Endodermal cell (in vitro differentiated cells): ENCODE measurements at places on chromosomes 4 and X.

DNA sequence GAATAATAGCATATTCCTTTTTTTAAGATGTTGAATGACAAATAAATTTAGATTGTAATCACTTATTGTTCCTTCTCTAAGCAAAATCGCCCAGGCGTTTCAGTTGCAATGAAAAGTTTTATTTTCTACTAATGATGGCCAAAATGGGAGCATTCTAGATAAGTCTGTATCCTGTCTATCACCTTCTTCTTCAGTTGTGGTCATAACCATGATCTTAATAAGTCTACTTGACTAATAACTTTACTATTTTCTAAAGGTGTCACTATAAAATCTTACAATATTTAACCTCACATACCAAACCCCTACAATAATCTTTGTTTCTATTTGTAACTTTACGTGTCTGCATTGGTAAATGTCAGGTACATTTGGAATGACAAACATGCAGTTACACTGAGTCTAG lies 723.7 kb upstream of the MAGEB2 start:
- DNase-seq, result no peak

GRCh38 chr4:33334416-33334815 lies 2614.2 kb downstream of the PCDH7 start:
- DNase-seq, result no peak

DNA sequence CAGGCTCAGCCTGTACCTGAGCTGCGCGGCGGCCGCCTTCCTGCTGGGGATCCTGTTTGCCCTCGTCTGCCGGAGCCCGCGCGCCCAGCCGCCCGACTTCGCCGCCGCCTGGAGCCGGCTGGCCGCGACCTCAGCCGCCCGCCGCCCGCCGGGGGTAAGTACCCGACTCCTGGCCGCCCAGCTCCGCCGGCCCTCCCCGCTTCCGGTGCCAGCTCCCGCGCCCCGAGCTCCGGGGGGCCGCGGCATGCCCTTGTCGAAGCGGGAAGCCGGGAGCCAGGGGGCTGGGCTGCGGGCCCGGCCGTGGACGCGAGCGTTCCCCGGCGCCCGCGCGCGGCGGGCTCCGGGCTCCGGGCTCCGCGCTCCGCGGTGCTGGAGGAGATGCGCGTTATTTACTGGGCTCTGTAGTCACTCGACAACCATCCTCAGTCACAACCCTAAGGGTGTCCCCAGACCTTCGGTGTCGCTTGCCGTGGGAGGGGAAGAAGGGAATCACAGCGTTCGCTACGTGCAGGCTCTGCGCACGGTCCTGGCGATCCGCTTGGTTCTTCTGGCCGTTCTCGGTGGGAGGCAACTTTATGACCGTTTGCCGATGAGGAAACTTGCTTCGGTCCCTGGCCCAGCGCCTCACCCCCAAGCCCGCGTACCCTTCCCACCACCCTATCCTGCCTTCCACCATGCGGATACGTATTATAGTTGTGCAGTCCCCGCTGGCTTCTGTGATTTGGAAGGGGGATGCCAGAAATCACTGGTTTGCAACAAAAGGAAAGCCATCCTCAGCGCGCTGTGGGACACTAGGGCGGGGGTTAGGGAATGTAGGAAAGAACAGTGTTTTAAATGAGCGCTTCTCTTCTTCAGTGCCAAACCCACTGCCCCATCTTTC lies 944 bp downstream of the SNX25 start:
- peak; percentile 80 for DNase-seq

DNA sequence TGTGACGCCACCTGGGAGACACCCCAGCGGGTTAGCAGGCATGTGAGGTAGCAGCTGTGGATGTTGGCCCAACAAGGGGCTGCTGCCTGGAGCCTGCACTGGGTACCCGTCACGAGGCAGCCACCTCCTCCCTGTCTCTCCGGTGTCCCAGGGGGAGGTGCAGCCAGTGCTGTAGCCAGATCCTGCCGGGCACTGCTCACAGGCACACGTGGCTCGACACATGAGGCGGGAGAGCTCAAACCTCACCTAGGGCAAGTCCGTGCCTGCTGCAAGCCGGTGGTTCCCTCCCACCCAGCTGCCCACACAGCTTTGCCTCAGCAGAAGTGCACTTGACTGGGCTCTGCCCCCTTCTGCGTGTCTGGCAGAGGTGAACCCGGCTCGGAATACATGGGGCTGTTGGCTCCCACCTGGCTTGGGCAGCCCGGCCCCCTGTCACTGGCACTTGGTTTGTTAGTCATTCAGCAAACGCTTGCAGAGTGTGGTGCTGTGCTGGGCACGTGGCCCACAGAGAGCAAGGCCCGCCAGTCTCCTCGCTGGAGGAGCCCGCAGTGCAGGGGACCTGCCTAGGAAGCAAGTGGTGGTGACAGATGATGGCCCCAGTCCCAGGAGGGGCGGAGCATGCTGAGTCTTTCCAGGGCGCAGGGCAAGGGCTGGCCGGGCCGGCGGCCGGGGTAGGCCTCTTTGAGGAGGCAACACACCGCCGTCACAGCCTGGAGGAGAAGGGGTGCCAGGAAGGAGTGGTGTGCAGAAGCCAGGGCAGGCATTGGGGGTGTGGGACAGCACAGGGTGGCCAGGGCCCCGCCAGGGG lies 10.1 kb upstream of the SH3TC1 start:
- no peak for DNase-seq

DNA sequence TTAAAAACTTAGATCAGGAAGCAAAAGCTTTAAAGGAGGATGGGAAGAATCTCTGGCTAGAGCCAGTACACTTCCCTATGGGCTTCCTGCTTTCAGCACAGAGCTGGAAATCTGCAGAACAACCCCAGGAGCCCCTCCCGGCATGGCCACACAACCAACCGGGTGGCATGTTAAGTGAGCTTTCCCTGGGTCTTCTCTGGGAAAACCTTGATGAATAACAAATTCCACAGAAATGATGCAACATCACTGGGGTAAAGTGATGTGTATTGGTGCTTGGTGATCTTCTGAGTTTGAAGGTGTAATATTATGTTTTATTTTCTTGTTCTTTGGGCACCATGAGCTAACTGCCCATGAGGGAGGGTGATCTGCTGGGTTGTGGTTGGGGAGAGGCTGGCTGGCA lies 22.1 kb downstream of the NHS start:
- no peak for DNase-seq

DNA sequence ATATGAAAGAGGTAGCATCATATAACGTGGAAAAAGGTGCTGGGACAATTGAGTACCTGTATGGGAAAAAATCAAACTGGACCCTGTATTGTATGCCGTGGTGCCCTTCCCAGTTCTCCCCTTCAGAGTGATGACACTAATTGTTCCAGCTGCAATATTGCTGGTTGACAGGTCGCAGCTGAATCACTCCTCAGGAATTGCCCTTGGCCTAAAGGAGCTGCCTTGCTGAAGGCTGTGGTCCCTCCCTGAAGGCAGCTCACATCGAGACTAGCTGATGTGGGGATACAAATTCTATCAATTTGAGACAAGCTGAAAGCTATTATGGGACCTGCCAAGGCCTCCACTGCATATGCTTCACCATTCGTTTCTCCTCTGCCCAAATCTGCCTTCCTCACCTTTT lies 39.3 kb upstream of the CXCL8 start:
- DNase-seq, result no peak

- DNase-seq, result no peak
Observed at GRCh38 chr4:117968606-117969005, 65.7 kb upstream of the NDST3 start.

DNA sequence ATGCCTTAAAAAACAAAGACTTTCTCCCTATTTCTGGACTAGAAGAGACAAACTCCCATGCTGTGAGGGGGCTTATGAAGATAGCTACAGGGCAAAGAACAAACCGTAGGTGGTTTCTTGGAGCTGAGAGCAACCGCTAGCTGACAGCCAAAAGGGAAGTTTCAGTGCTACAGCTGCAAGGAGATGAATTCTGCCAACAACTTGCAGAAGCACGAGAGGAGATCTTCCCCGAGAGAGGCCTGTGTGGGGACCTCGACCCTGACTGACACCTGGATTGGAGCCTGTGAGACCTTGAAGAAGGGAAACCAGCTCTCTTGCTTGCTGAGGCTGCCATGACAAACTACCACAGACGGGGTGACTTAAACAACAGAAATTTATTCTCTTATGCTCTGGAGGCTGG lies 183.8 kb upstream of the VCX3A start:
- no peak for DNase-seq

DNA sequence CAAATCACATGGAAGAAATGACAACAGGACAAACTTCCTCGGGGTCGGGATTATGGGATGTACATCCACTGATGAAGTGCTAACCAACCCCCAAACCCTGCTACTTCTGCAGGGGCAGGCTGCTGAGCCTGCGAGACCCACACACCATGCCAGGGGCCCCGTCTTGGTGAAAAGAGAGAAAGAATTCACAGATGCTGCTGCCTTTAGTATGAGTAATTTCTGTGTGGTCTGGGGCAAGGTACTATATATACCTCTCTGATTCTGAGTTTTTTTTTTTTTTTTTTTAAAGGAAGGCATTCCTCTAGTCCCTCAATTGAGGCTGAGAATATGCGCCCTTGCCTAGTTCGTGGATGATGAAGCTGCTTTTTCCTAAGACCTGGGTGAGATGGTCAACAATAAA lies 24.8 kb downstream of the PDHA1 start:
- DNase-seq, result no peak

DNA sequence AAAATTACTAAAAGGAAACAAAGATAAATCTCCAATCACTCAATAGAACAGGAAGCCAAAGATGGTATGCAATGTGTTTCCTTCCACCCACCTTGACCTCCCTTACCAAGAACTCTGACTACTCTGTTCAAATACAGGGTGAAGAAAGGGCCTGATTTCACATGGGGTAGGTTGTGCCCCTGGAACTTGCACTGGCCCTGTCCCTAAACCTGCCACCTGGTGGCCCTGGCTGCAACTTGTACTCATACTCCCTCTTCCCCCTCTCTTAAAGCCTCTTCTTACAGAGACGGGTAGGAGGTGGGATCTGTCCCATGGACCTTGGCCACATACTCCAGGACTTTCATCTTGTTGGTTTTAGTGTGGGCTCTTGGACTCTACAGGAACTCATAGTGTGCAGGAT lies 17.3 kb upstream of the TMEM185A start:
- DNase-seq, result peak; percentile 59

GRCh38 chrX:69066021-69066757 lies 99.1 kb downstream of the PJA1 start:
- DNase-seq, result peak; percentile 27

DNA sequence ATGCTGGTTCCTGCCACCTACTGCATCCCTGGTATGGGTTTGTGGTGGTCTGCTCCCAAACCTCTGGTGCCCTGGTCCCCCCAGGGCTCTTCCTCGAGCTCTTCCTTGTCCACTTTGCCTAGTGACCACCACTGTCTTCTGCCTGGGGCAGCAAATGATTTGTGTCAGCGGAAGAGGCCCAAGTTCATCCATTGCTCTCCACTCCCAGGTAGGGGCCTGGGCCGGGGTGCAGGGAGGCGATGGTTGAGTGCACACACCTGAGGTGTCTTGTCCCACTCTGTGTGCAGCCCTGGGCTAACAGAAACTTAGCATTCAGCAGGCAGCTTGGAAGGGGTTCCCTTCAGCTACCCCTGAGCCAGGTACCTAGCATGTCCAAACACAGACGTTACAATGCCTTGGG lies 75.6 kb upstream of the SOX3 start:
- DNase-seq, result no peak

- DNase-seq, result no peak
Observed at GRCh38 chr4:178165251-178165950, 723.2 kb upstream of the AGA start.

DNA sequence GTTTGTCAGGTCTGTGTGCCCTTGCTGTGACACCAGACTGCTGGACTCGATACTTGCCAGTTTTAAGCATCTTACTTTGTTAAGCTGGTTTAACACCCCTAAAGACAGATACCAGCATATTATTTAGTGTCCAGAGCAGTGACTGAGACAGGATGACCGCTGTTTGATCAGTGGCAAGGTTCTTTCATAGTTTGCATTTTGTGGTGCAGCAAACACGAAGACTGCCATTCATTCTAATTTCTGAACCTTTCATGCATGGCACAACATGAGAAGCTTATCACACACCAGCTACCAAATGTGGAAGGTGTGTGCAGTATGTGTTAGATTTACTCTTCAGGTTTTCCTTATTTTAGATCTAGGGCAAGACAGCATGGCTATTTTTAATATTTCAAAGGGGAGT lies 28.2 kb downstream of the JADE1 start:
- peak; percentile 20 for DNase-seq

DNA sequence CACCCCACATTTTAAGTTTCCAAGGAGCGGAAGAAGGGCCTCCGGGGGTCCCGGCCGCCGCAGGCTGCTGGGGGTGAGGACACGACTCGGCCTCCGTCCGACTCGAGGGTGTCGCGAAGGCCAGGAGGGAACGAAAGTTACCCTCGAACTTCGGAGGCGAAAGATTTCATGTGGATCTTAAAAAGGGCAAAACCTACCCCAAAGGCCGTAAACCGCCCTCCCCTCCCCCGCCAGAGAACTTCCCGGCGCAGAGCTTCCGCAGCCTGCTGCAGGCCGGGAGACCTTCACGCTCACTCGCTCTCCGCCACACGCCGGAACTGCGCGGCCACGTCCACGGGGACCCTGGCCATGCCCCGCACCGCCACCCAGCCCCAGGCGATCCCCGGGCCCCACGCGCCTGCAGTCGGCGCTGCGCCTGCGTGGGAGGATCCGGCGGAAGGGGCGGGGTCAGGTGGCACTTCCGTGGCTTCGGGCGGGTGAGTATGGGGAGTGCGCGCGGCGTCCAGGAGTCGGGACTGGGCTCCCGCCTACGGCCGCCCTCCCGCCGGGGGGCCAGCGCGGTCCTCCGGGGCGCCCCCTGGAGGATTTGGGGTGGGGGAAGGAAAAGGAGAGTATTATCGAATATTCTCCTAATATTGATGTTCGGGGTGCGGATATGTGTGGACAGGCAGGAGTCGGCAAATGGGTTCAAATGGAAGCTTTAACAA lies at the start of gene MMAA:
Gene MMAA, plus strand, starts transcription at position 454 of the 707 bp plus-strand sequence. CDS start 19,755 bp downstream, outside the sequence.
- DNase-seq, result peak; percentile 96

GRCh38 chrX:12128017-12128416 lies 10.3 kb upstream of the FRMPD4 start:
- DNase-seq, result no peak

GRCh38 chr4:78362310-78362709 lies 189.3 kb upstream of the ANXA3 start:
- peak; percentile 77 for DNase-seq

DNA sequence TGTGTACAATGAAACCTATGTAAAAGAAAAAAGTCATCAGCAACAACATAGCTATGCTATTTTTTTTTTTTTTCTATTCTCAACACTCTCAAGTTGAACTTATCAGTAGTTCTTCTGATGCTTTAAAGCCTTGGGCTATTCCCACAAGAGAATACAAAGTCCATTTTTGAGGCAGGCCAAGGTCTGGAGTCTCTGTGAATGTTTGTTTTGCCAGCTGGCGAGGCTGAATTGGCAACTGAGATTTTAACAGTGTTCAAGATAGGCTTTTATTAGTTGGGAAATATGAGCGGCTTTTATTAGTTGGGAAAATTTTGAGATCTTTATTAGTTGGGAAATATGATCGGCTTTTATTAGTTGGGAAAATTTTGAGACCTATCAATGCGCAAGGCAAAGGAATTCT lies 336.6 kb downstream of the SLITRK2 start:
- DNase-seq, result no peak

GRCh38 chr4:82500435-82501153 lies 61.2 kb downstream of the TMEM150C start:
- peak; percentile 31 for DNase-seq

GRCh38 chr4:53355930-53356521 lies 9.8 kb downstream of the SCFD2 start:
- DNase-seq, result no peak
